CD4-positive, alpha-beta T cell treated with Interleukin-17A for 1 hour (primary cell): ENCODE measurements at places on chromosomes 2 and 18.

DNA sequence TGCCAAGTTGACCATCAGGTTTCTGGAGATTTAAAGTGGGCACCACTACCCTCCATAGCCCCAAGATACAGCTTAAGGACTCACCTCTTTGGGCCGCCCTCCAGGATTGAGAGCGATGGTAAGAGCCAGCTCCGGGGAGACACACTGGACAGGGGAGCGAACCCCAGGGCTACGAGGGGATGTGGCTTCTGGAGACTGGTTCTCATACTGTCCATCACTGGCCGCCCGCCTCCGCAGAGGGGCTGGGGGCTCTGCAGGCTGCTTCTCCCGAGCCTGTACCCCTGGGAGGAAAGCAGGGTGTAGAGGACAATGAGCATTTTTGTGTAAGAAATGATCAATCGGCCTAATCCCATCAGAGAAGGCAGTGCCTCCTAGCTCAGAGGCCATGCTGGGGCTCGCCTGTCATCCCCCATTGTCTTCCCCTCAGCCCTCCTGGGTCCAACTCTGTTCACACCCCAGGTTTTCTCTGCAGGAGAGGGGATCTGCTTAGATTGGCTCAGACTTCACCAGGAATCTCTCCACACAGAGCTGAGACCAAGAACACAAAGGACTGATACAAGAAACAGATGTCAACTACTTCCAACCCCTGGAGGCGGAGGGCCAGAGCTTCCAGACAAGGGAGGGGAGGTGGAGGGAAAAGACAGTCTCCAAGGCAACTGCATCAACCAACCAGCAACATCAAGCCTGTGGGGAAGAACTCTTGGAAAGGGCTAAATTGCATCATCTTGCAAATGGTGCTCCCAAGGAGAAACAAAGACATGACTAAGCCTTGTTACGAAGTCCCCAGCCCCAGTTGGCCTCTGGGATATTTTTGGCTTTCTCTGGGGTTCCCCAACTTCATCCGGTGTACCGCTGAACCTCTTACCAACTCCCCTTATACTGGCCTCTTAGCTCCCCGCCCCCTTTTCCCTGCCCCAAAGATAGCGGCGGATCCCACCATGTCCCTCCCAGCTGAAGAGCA lies 166.6 kb downstream of the TNS1 start:
- no peak for DNase-seq

DNA sequence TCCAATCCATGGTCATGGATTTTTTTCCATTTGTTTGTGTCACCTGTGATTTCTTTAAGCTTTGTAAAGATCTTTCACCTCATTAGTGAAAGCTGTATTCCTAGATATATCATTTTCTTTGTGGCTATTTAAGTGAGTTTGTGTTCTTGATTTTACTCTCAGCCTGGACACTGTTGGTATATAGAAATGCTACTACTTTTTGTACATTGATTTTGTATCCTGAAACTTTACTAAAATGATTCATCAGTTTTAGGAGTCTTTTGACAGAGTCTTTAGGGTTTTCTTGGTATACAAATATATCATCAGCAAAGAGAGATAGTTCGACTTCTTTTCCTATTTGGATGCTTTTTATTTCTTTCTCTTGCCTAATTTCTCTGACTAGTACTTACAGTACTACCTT lies 12.3 kb downstream of the GKN2 start:
- DNase-seq: no peak

GRCh38 chr2:163751696-163752095 lies 15.9 kb upstream of the FIGN start:
- no peak for DNase-seq

DNA sequence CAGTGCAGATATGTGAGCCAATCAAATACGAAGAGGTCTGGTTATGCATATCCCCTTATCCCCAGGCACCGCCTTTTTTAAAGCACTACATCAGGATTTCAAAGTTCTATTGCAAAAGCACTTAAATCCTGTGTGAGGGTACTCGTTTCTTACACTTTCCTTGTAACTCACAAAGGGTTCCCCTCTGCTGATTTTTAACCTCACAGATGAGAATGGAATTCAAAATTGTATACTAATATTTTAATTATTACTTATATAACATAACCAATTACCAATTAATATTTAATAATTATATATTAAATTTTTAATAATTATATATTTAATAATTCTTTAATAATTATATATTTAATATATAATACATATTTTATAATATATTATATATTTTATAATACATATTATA lies 126.2 kb upstream of the MAPRE2 start:
- DNase-seq: no peak

GRCh38 chr2:238423561-238424312 lies 3.0 kb upstream of the ASB1 start:
- DNase-seq: no peak

- DNase-seq: no peak
Measured at GRCh38 chr18:9333441-9334328, 888 bp upstream of the TWSG1 start.
